ENCODE measurements at places on chromosomes 6 and 20.

DNA sequence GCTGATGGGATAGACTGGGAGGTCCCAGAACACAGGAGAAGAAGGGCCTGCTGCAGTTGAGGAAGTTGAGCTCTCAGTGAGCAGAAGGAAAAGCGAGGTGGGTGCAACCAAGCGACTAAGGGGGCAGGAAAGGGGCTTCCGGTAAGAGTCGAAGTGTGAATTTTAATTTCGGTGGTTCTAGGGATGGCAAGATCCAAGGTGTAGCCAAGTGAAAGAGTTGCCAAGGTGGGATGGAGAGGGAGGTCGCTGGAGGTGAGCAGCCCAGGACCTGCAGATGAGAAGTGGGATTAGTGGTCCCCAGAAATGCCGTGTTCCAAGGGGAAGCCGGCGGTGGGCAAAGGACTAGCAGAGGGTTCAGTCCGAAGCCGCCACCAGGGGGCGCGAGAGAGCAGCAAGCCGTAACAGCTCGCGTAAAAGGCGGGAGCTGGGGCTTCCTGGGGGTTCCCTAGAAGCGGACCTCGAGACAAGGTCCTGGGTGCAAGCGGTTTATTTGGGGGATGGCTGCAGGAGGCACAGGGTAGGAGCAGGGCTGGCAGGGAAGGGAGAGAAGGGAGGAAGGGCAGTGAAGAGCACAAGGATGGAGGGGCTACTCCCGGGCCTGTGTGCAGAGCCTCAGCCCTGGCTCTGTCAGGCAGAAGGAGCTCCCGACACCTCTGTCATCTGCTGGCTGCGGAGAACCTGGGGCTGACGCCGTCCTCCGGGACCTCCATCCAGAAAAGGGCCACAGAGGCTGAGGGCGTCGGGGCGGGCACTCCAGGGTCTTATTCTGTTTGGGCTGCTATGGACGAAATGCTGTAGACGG, 103.6 kb downstream of the PAX1 start:
- DNase-seq: no peak

DNA sequence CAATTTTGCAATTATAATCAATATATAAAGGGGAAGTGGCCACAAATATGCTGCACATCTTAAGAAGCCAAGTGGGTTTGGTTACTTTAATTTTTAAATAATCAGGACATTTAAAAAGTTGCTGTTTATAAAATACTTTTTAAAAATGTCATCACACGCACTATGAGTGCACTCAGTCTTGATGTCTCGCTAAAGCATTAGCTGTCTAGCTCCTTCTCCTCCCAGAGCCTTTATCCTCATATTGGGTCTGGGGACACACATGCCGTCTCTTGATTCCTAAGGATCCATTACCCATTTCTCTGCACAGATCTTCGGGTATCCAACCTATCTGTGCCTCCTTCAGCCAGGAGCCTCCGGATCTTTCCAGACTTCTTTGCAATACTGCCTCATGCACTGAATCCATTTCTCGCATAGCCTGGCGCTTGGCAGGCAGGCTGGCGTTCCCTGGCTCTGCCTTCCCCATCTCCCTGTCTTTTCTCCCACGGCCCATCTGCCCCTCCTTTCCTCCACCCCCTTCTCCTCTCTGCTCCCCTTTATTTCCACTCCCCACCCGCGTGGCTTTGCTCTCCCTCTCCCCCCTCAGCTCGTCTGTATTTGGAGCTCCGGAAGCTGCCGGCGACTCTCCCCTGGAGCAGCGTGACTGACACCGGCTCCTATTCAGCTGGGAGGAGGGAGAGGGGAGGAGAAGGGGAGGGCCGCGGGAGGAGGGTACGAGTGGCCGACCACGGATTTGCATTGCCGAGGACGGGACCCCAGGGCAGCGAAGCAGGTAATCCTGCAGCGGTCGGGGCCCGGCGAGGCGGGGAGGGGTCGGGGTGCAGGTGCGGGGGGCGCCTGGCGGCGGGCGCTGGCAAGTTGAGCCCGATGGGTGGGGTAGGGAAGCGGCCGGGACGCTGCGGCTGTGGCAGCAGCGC, at the start of gene CAP2:
Gene CAP2, plus strand, starts transcription at position 618 of the 914 bp plus-strand sequence. CDS start 27,961 bp downstream, outside the sequence.
- DNase-seq: peak; percentile 79

DNA sequence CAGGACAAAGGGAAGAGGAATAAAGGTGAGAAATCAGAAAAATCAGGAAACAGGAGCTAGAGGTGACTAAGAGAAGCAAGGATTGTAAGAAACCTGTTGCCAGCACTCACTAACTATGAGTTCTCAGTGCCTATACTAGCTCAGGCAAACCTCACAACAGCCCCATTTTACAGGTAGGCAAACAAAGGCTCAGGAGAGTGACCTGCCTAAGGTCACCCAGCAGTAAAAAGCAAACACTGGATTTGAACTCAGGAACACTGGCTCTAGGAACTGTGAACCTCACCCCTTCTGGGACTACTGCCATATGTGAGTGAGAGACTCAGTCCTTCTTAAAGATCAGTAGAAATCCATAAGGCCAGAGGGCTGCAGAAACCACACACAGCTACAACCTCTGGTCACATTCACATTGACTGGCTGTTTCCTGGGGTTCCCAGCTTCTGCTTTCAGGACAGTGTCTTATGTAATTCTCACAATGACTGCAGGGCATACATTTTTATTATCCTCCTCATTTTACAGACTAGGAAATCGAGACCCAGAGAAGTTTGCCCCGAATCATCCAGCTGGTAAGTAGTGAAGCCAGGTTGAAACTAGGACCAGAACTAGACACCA, 80.7 kb upstream of the MAFB start:
- no peak for DNase-seq

DNA sequence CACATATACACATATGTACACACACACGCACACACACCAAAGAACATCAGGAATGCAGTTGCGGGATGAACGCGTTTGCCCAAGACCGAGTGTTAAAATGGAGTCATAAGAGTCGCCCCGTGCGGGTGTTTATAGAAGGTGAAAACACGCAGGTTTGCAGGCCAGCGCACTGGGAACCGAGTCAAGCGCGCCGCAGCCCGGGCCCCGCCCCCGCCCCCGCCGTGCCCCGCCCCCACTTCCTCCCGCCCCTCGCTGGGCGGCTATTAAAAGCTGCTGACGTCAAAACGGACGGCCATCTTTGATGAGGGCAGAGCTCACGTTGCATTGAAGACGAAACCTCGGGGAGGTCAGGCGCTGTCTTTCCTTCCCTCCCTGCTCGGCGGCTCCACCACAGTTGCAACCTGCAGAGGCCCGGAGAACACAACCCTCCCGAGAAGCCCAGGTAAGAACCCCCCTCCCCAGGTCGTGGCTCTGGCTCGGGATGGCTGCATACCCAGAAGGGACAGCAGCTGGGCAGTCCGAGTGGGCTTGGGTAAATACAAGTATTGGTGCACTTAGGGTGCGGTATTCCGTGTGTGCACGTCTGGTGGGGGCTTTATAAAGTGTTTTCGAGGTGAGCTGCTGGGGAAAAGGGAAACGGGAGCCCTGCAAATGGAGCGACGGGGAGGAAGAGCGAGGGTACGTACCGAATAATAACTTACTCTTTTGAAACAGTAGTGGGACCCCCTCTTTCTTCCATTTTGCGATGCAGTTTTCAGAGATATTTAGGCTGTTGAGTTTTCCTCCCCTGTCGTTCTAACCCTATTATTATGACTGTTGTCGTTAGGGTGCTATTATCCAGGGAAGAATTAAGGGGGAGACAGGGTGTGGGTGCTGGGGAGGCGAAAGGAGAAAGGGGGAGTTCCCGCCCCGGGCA, at the start of gene SNAP25:
Gene SNAP25, plus strand, starts transcription at position 295 of the 916 bp plus-strand sequence. CDS start 56,662 bp downstream, outside the sequence.
- DNase-seq: peak; percentile 77

DNA sequence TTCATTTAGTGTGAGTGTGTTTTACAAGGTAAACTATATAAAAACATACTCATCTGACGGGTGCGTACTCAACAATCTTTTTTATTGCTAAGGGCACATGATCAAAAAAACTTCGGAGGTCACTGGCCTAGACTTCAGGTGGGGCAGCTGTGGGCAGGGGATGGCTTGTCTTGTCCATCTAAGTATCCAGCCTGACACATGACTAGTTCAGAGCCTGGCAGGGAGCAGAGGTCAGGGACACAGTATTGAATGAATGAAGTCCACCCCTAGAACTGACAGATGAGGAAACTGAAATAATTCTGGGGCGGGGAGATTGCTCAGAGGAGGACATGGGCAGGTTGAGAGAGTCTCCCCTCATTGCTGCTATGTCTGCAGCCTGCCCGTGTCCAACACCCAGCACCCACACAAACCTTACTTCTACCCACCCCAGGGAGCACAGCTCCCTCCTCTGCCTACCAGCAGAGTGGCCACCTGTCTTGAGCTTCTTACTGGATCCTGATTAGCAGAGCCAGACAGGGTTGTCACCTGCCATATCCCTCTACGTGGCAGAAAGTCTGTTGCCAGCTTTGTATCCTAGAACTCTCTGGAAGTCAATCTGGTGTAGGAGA, 48.9 kb downstream of the MRPL14 start:
- no peak for DNase-seq

Measured in fibroblast of skin of back (primary cell).